ENCODE measurements at places on chromosomes 7 and 10. TPM values are rescaled to one million over a fixed set of nuclear protein-coding genes. Genes with fewer than 3 reads are reported as not detected.

GRCh38 chr10:52877451-52877850 lies 104.9 kb upstream of the MBL2 start:
- H3K27ac ChIP-seq: no peak overlapping the region
- H3K4me3 ChIP-seq: no peak overlapping the region
- no peaks in the 10 kb centered on the region for H3K27me3 ChIP-seq
- no peak for DNase-seq

GRCh38 chr10:78338717-78339116 lies 305.1 kb downstream of the RPS24 start:
- no peak overlapping the region for H3K4me3 ChIP-seq
- H3K27me3 ChIP-seq: no peaks in the 10 kb centered on the region
- H3K27ac ChIP-seq: no peak overlapping the region
- H3K36me3 ChIP-seq: no peaks in the 10 kb centered on the region

DNA sequence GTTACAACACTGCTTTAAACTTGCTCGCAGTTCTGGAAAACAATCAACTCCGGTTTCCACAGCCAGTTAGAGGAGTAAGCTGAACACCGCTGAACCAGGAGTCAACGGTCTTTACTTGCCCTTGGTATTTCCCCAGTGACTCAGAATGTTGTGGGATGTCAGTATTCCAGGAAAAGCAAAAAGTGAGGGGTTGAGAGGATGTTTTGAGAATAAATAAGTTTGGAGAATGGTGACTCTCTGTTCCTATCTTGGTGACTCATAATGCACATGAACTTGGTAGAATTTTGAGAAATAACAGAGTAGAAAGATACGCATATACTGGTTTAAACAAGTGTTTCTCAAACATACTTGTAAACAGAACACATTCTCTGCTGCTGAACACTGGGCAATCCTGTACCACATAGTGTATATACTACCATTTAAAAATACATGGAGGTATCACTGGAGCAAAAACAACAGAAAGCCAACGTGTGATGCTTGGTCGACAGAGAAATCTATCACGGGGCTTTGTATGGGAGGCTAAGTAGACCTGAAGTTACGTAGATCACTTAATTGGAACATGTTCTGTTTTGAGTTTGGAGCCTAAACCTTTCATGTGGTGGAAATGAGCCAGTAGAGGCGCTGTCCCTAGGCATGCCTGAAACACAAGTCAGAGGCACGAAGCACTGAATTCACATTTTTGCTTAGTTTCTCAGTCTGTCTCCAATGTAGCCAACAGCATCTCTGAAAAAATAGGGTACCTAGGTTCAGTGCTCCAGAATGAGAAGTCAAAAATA lies 534.3 kb downstream of the PARD3 start:
- H3K27me3 ChIP-seq: no peaks in the 10 kb centered on the region
- H3K36me3 ChIP-seq: no peaks in the 10 kb centered on the region
- peak overlapping the region; percentile 35 for H3K27ac ChIP-seq
- no peak overlapping the region for H3K4me3 ChIP-seq

DNA sequence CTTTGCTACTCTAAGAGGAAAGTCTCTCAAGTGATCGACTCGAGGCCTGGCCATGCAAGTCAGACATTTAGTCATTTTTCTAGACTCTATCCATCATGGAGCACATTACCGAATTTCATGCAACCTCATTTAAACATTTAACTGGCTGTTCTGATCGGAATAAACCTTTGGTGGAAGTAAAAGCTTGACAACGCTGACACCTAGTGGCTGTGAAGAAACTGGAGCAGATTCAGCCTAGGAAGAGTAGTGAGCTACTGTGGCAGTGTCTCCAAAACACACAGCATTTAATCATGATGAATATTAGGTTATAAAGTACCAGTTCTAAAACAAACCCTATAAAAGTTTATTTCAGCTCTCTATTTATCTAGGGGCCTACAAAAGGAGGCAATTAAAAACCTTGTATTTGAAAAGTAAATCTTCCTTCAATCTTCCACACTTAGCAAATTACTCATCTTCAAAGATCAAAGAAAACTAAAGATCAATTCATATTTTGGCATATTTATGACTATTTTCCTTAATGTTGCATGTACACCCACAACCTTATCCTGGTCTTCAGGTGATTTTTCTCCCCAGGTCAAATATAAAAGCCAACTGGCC lies 175.0 kb downstream of the CTNNA3 start:
- no peak for DNase-seq
- no peak overlapping the region for H3K27ac ChIP-seq
- no peaks in the 10 kb centered on the region for H3K27me3 ChIP-seq
- no peaks in the 10 kb centered on the region for H3K36me3 ChIP-seq

The CARD11 gene
- 2.9 TPM for total RNA-seq

The BMI1 gene
- 44.7 TPM for total RNA-seq

GRCh38 chr7:130386876-130387275 lies 6.6 kb downstream of the CPA1 start:
- H3K27me3 ChIP-seq: no peaks in the 10 kb centered on the region
- no peaks in the 10 kb centered on the region for H3K36me3 ChIP-seq
- no peaks in the 10 kb centered on the region for H3K4me1 ChIP-seq

DNA sequence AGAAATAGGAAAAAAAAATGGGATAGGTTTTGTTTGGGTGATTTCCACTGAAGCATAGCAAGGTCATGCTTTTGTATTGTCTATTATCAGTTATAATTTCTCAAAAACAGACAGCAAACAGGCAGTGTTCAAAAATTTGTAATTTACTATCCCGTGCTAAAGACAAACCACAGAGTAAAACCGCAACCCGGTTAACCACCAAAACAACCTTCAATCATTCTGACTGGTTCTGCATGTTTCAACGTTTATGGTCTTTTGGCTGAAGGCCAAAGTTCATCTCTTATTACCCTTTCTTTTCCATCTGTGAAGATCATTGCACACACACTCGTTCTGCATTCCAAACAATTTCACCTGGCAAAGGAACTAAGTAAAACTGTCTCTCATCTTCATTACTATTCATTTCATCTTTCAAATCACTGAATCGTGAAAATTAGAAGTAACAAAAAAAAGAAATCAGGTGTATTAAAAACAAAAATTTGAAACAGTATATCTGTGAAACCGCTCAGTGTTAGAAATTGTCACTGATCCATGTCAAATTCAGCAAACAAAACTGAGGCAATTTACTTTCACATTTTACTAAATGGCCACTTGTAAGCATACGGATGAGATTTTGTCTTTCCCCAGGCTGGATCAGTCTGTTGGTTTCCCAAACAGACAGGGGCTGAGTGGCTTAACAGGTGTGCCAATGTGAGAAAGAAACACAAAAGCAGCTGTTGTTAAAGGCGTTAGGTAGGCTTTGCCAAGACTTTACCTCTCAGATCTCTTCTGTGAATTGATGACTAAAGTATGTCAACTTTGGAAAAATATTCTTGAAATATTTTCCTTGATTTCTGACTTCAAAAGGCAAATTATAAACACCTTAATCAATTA lies 539.6 kb downstream of the CNTNAP2 start:
- no peak for DNase-seq
- no peak overlapping the region for H3K4me3 ChIP-seq
- no peaks in the 10 kb centered on the region for H3K36me3 ChIP-seq
- H3K27me3 ChIP-seq: no peaks in the 10 kb centered on the region
- H3K4me1 ChIP-seq: no peaks in the 10 kb centered on the region
- H3K27ac ChIP-seq: no peak overlapping the region

DNA sequence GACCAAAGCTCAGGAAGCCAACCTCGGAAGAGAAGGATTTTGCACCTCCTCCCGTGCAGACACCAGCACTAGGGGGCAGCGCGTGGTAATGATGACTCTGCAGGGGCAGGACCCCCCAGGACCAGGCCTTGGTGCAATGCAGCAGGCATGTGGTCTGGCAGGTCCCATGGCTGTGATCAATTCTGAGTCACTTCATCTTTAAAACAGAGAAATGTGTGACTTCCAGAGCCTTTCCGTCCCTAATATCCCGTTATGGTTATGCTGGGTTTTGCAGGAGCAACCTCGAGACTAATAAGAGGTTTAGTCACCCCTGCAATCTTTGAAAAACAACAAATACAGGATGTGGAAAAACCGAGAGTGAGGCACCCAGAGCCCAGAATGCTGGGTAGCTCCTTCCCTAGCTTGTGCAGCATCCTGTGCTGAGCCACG lies 30.2 kb upstream of the GJD4 start:
- no peak overlapping the region for H3K27ac ChIP-seq
- no peak overlapping the region for H3K4me3 ChIP-seq
- H3K27me3 ChIP-seq: no peaks in the 10 kb centered on the region
- H3K4me1 ChIP-seq: peaks cover 5% of the 10 kb centered on the region

DNA sequence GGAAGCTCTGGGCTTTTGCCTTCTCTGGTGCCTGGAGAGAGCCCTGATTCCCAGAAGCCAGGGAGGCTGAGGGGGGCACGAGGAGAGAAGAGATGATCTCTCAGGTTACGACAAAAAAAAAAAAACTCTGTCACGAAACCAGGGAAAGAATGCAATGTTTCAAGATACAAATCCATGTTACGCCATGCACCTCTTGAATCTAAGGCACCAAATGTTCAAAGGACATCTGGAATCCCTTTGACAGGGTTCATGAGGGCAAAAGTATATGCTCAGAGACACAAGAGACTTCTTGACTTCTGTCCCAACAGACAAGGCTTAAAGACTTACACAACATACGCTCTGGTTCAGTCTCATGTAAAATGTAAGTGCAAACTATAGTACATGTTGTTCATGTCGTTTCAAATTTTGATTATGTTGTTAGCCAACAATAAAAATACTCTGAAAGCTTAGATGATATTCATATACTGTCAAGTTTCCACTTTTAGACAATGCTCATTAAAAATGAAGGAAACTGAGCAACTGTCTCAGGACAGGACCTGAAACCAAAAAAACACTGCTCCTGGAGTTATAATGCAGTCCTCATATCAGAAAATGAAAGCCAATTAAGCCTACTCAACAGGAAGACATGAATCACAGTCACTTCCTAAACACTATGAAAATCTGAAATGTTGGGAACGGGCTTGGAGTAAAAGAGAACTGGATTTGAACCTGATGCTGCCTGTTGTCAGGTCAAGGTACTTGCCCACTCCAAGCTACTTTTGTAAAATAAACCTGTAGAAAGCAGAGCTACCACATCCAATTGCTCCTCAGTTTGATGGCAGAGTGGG lies 72.3 kb downstream of the CHCHD3 start:
- H3K4me1 ChIP-seq: no peaks in the 10 kb centered on the region
- H3K27ac ChIP-seq: no peak overlapping the region
- no peak for DNase-seq
- H3K36me3 ChIP-seq: no peaks in the 10 kb centered on the region
- no peaks in the 10 kb centered on the region for H3K27me3 ChIP-seq

DNA sequence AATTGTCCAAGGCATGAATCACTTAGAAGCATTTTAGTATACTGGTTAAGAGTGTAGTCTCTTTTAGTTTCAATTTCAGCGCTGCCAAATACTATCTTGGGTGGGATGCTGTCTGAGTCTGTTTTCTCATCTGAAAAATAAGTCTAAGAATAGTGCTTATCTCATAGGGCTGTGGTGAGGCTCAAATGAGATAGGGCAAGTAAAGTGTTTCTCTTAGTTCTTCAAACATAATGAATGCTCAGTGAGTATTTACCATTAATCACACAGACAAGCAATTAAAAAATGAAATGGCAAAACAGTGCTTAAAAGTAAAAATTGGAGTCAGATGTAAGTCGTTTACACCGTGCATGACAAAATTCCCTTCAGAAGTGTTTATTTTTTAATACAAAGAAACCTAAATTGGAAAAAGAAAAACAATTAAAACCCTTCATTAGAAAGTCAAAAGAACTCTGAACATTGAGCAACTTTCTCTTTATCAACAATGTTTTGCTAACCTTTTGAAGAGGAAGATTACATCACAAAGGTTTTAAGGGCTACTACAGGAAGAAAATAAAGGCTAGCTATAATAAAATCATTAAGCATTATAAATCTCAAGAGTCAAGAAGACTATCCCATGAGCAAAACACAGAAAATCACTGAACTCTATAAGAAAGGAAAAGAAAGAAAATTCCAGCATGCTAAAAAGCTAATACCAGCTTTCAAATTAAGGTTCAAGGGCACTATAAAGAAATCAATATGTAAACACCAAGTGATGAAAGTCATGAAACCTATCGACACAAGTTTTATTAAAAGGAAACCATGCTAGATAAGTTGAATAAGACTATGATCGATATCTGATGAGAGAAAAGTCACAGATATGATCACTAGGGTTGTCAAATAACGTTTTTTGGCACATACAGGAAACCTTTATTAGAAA lies 45.6 kb upstream of the C1GALT1 start:
- no peak for DNase-seq
- H3K4me3 ChIP-seq: no peak overlapping the region
- no peaks in the 10 kb centered on the region for H3K36me3 ChIP-seq
- H3K27ac ChIP-seq: no peak overlapping the region
- H3K27me3 ChIP-seq: no peaks in the 10 kb centered on the region

GRCh38 chr10:44260286-44260928 lies 124.5 kb downstream of the CXCL12 start:
- no peak overlapping the region for H3K27ac ChIP-seq
- H3K4me1 ChIP-seq: peaks cover 45% of the 10 kb centered on the region
- H3K36me3 ChIP-seq: no peaks in the 10 kb centered on the region
- DNase-seq: no peak

- no peak overlapping the region for H3K4me3 ChIP-seq
- peaks cover 6% of the 10 kb centered on the region for H3K4me1 ChIP-seq
These were observed 179.5 kb downstream of the ADAM12 start for GRCh38 chr10:126208726-126209302.

Data from vagina (tissue), 2 donors.